ENCODE measurements at places on chromosomes 3 and 15. TPM values are rescaled to one million over a fixed set of nuclear protein-coding genes. Genes with fewer than 3 reads are reported as not detected.

ARHGEF26 gene
- 3.3 TPM for total RNA-seq

DNA sequence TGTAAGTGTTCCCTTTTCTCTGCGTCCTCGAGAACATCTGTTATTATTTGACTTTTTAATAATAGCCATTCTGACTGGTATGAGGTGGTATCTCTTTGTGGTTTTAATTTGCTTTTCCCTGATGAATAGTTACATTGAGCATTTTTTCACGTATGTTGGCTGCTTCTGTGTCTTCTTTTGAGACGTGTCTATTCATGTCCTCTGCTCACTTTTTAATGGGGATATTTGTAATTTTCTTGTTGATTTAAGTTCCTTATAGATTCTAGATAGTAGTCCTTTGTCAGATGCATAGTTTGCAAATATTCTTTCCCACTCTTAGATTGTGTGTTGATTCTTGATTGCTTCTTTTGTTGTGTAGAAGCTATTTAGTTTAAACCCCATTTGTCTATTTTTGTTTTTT lies 179.2 kb downstream of the DOCK3 start:
- no peak for DNase-seq

CPN2 gene
- not detected for total RNA-seq

DNA sequence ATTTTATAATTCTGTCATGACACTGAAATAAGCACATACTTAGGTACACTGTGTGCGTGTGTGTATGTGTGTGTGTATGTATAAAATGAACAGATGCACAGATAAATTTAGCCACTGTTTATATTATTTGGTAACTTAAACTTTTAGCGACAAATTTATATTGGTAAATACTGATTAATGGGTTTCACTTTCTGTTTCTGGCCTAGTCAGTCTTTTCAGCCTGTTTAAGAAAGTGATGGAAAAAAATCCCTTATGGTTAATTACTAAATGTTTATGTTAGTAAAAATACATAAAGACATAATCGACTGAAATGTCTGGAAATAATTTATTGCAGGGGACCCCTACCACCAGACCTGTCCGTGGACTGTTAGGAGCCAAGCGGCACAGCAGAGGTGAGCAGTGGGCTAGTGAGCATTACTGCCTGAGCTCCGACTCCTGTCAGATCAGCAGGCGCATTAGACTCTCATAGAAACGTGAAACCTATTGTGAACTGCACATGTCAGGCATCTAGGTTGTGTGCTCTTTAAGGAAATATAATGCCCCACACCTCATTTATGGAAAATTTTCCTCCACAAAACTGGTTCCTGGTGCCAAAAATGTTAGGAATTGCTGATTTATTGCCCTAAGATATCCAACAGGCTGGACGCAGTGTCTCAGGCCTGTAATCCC lies 717.4 kb downstream of the SI start:
- no peak for DNase-seq

DNA sequence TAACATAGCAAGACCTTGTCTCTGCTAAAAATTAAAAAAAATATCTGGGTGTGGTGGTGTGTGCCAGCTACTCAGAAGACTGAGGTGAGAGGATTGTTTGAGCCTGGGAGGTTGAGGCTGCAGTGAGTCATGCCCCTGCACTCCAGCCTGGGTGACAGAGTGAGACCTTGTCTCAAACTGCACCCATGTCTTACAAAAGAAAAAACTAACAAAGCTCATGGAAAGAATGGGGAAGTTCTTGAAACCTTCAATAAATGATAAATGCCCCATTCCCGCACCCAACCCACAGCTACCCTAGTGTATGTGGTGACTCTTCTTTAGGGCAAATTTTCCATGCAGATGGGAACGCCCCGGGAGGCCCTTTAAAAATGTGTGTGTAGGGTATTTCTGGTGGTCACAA lies 28.3 kb downstream of the RPLP1 start:
- no peak for DNase-seq

- DNase-seq: no peak
Observed at GRCh38 chr3:143608966-143609365, 239.3 kb downstream of the SLC9A9 start.

- no peak for DNase-seq
Observed at GRCh38 chr3:44065311-44066094, 176.2 kb upstream of the TOPAZ1 start.

GRCh38 chr3:154301561-154301960 lies 22.7 kb downstream of the DHX36 start:
- no peak for DNase-seq

DNA sequence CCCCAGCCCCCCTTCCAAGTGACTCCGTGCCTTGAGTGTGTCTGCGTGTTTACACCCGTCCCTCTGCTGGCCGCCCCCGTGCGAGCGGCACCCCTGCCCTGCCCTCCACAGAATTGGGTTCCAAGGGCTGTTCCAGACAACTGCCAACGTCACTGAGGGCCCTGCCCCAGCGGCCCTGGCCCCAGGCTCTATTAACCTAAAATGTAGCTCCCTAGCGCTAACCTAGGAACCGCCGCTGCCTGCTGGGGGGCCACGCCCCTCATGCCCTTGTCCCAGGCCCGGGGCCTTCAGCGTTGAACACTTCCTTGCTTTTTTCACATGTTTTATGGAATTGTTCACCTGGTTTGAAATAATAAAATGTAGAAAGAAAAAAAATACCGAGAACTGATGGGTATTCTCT lies 10.0 kb upstream of the SEMA3B start:
- DNase-seq: no peak

- DNase-seq: no peak
Observed at GRCh38 chr3:69305011-69305410, 80.9 kb downstream of the FRMD4B start.

GRCh38 chr15:31799715-31800321 lies 230.5 kb upstream of the CHRNA7 start:
- DNase-seq: no peak

ACTC1 gene
- 0.12 TPM for total RNA-seq

A4GNT gene
- not detected for total RNA-seq

SPTSSB gene
- 0.98 TPM for total RNA-seq

IREB2 gene
- 65.2 TPM for total RNA-seq

- no peak for DNase-seq
Observed at GRCh38 chr3:188860147-188860546, 311.6 kb upstream of the TPRG1 start.

All from left colon (tissue), 2 donors.